ENCODE measurements at places on chromosomes 3 and 15. TPM values are rescaled to one million over a fixed set of nuclear protein-coding genes. Genes with fewer than 3 reads are reported as not detected.

HPS3 gene
- total RNA-seq, result 19.4 TPM

UBP1 gene
- total RNA-seq, result 90.8 TPM

GPD1L gene
- total RNA-seq, result 8.8 TPM

STAC gene
- not detected for total RNA-seq

PLCH1 gene
- total RNA-seq, result 3.1 TPM

CLCN2 gene
- 23.0 TPM for total RNA-seq

AMT gene
- total RNA-seq, result 2.5 TPM

ITPKA gene
- total RNA-seq, result 18.1 TPM

GOLGA6L4 gene
- 1.4 TPM for total RNA-seq
